Right lung (tissue), 10 donors: ENCODE measurements at places on chromosomes 6 and 20.
A peak's percentile ranks its signal among the peaks of the same experiment; 100 is the strongest.

DNA sequence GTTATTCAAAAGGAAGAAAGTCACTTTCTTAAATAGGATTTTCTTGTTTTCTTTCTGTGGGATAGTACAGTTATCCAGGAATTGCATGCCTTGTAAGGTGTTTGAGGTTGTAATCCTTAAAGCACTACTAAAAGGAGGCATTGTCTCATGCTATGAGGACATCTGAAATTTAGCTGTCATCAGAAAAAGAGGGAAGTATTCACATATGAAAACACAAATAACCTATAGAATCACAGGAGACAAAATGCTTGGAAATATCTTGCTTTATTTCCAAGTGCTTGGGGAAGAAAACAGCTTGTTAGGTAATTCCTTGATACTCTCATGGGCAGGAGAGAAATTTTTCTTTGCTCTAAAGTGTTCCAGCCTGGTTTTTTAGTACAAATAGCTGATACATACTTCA is 40.1 kb downstream of the HECA start:
- no peak for DNase-seq

DNA sequence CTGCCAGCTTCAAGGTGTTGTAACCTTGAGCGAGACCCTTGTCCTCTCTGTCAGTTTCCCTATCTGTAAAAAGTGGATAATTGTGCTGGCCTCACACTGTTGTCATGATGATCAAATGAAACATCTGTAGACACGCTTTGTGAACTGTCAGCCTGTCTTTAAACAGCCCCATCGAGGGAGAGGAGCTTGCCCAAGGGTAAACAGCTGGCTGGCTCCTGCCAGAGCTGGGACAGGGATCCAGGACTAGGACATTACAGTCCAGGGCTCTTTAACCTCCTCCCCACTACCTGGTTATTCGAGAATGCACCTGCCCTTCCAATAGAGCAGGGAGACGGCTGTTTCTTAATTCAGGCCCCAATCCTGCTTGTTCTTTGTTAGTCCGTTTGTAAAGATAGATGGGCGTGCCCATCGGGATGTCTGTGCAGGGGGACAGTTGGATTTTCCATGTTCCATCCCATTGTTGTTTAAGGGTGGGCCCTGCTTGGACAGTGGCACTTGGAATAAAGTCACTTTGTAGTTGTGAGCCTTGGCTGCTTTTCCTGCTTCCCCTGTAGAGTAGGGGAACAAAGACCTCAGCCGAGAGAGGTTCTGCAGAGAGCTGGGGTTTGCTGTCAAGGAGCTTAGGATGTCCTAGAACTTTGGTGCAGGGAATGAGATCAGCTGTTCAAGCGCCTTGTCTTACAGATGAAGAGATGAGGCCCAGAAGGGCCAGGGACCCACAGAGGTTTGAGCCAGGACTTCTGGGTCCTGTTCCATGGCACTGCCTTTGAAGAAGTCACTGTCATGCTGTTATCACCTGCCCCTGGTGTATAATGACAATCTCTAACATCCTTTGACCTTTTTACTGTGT is 77.9 kb upstream of the MYL9 start:
- no peak for DNase-seq

GRCh38 chr6:144284783-144285547 is at the start of gene UTRN:
Gene UTRN, plus strand, starts transcription at chr6:144285335. Its CDS starts 6,494 bp downstream, at chr6:144291829.
- peak; percentile 84 for DNase-seq

DNA sequence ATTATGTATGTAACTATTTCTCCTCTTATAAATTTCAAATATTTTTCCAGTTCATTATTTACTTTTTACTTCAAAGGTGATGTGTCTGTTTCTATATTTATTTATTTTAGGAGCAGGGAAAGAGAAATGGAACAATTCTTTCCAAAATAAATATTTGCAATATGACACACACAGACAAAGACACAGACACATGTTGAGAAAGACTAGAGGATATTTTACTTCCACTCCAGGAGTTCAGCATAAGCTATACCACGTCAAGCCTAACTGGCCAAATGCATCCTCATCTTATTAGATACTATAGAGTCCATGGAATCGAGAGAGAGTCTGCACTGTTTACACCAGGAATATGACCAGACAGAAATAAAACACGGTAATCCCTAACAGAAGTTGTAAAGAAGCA is 13.3 kb downstream of the RALGAPA2 start:
- no peak for DNase-seq

- DNase-seq: no peak
These were observed 43.2 kb upstream of the CDH22 start for GRCh38 chr20:46351357-46352058.

GRCh38 chr20:8254911-8255582 is 123.0 kb downstream of the PLCB1 start:
- no peak for DNase-seq

DNA sequence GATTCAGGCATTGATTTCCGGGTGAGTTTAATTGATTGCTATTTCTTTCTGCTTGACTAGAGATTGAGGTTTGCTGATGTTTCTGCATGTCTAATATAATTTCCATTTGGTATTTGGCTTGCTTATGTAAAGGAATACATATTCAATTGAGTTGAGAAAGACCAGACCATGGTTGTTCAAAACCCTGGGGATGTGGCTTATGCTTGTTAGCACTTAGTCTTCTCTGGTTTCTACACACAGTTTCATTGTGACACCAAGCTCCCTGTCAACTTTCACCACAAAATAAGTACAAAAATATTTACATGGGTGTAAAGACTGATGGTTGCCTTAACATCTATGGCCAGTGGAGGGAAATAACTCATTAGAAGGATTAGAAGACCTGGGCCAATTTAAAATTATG is 209.6 kb downstream of the CDH26 start:
- DNase-seq: no peak

GRCh38 chr6:41443616-41444525 is 102.3 kb upstream of the FOXP4 start:
- peak; percentile 56 for DNase-seq

DNA sequence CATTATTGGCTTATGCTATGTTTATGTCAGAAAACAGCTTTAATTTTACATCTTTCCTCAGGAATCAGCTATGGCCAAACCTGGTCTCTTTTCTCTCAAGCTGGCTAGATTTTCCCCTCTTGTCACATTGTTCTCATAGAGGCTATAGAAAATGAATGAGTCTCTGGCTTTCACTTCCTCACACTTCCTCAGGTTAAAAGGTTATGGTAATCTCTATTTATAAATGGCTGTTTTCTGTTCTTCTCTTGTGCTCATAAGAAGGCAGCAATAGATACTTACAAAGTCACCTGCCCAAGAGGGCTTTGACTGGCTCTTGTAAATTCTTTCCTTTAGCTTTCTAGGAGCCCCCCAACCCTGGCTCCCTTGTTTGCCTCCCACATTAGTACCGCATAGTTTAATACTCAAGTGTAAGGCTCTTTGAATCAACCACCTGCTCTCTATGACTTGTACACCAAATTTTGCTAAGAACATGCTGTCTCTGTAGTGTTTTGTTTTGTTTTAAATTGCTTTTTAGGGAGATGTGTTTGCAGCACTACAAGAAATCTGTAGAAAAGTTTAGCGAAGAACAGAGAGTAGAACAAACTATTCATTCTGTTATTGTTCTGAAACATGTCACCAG is 897.4 kb upstream of the CITED2 start:
- peak; percentile 4 for DNase-seq

- DNase-seq: no peak
These were observed 13.2 kb upstream of the FRK start for GRCh38 chr6:116073765-116074440.

GRCh38 chr6:169205176-169206160 is 48.2 kb downstream of the THBS2 start:
- no peak for DNase-seq

DNA sequence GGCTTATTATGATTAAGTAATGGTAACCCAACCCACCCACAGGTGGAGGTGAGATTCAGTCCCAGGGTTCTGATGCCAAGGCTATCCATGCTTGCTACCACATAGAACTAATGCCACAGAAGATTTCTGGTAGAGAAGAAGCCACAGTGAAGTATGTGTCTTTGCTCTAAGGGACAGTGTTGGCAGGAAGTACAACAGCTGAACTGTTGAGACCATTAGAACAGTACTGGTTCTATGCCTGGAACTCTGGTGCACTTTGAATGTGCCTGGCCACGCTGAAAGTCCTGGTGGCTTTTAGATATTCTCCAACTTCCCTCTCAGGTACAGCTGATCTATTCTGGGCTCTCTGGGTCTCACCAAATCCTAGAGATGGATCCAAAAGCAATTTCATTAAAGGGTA is 7.8 kb downstream of the STX7 start:
- DNase-seq: no peak

DNA sequence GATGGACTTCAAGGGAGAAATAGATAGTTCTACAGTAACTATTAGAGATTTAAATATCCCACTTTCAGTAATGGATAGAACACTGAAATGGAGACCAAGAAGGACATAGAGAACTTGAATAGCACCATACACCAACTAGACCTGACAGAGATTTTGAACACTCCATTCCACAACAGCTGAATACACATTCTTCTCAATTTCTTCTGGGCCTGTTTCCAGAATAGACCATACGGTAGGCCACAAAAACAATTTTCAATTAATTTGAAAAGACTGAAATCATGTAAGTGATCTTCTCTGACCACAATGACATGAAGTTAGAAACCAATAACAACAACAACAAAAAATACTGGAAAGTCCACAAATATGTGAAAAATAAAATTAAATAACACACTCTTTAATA is 979.1 kb upstream of the FLRT3 start:
- DNase-seq: no peak

DNA sequence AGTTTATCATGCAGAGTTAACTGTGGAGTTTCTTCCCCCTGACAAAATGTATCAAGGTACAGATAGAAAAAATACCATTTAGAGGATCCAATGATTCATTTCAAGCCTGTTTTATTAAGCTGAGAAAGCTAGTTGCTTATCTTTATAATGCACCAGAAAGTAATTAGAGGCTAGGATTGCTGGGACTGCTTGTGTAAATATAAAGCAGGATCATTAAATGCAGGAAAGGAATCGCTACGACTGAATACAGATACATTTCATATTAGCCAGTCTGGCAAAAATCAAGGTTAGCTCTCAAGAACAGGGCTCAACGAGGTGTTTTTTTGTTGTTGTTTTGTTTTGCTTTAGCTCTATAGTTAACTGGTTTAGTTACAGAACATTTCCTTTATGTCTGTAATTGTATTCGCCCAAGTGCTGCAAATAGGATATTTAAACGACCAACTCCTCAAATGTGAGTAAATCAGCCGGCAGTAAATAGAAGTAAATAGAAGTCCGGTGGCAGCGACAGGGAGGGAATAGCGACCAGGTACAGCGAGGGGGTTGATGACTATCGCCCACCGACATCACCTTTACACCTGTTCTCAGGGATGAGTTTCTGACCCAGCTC is 748 bp downstream of the UBE2J1 start:
- DNase-seq: no peak

DNA sequence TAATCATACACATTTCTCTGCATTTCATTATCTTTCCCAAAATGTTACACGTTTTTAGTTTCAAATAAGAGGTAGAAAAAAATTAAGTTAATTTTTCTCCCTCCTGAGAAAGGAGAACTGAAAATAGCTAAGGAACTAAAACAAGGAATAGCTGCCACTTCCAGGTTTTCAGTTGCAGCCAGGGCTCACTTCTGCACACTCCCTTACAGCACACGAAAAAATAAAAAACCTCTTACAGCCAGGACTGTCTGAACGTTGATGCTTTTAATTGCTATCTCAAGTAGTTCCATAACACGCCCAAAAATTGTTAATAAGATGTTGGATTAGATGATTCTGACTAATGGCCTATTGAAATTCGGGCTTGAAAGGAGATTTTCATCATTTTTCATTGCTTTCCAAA is 153.7 kb upstream of the THBS2 start:
- DNase-seq: no peak

DNA sequence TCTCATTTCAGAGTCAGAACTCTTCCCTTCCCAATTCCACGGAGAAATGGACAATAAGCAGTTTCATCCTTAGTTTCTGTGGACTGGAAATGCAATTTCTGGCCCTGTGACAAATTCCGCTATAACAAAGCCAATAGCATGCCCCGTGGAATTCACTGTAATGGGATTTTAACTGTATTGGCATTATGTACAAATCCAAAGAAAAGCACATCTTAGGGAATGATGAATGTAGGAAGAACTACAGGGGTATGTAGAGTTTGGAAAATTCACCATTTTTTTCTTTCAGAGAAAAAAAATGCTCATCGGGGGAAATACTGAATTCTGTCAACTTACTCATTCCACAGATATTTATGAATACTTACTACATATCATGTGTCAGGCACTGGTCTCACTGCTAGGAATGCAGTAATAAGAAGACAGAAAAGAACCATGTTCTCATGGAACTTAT is 43.5 kb downstream of the KIF6 start:
- DNase-seq: peak; percentile 16

DNA sequence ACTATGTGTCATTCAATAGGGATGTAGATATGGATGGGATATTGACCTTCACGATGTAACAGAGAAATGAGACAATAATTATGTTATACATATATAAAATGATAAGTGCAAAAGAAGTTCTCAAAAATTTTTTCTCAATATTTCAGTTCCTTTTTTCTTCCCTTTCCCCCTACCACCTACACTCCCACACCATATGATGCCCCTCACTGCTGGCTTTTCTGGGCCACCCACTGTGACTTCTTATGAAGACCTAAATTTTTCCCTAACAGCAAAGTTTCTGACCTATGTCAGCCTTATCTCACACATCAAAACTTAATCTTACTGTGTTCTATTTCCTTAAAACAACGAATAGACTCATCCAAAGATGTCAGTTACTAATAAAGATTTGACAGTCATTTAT is 89.9 kb upstream of the MYLIP start:
- DNase-seq: no peak

DNA sequence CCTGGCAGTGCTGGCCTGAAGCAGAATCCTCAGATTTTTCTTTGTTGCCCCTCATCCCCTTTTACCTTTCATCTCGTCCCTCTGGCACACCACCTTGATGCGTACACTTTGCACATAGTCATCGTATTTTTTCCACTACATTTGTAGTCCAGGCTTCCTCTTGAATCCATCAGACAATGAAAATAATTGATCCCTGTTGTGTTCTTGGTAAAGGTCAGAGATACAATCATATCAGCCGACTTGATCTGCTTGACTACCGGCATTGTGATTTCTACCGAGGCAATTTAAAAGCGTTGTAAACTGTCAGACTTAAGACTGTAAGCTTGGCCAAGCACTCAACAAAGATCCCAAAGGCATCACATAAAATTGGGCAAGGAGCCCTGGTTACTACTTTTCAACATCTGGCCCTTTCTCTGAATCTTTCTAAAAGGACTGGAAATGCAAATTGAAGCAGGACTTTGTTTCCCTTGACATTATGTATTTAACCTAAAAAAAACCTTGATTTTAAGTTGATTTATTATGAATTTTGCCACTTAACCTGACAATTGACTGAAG is 512.6 kb downstream of the LMBRD1 start:
- no peak for DNase-seq

- no peak for DNase-seq
These were observed 16.9 kb upstream of the PHIP start for GRCh38 chr6:79094938-79095337.

DNA sequence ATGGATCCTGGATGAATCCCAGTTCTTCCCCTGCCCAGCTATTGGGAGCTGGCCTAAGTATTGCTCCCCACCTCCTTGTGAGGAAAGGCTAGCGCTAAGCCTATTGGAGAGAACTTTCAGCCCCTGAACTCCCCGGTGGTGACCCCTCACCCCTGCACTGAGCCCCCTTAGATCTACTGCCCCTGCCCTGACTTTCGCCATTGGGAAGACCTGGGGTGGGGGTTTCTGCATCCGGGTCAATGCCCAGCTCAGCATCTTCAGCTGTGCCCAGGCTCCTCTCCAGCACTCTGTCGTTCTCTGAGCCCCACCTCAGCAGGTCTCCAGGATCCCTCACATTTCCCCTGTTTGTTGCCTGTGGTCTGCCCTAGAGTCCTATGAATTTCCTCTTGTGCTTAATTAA is 9.0 kb downstream of the TREML4 start:
- DNase-seq: no peak
